RWPE1 (cell line): ENCODE measurements at places on chromosomes 5 and 9.

- DNase-seq: no peak
These were observed 419.4 kb downstream of the RAB3C start for GRCh38 chr5:59002162-59002825.

DNA sequence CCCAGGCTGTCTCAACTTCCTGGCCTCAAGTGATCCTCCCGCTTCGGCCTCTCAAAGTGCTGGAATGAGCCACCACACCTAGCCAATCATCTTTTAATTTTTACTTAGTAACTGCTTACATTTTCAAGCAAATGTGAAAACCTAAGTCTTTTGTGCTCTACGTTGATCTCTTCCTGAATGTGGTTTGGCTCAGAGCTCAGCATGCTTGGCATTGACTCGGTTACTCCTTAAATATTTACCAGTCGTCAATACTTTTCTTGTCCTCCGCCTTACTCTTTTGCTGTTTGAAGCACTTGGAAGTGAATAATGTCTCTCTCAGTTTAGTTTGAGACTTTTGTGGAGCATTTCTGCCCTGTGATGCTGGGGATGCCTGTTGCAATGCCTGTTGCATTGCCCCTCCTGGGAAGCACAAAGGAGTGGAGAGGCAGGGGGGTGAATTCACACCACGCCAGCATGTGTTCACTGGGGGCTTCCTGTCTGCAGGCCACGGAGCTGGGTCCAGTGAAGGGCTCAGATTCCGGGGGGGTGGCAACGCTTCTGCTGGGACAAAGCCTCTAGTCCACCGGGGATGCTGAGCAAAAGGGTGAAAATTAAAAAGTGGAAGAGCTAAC is 13.1 kb upstream of the TENT4A start:
- no peak for DNase-seq

- peak; percentile 87 for DNase-seq
These were observed 34.3 kb downstream of the EPB41L4B start for GRCh38 chr9:109286571-109286977.

DNA sequence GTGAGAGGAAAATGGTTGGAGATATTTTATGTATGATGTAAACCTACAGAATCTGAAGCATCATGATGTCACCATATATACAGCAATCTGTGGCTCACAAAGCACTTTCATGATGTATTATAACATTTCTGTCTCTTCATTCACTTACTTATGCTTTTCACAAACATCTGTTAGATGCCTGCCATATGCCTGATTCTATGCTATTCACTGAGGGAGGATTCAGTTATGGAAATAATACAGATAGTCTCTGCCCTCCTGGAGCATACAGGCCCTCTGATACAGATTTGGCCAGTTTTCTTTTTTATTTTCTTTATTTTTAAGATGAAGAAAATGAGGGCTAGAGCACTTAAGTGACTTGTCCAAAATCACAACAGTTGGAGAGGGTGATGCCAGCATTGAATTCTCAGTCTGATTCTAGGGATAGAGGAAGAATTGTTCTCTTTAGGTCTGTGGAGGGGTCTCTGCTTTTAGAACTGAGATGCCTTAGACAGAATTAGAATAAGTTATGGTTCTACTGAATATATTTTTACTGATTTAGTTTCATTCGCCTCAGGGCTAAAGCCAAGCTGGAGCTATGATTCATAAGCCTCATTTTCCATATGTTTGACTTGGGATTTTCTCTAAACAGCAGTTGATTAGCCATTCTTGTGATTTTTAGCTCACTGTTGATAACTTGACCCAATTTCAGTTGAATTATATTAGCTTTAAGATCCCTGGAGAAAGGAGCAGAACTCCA is 636.4 kb downstream of the PRELID2 start:
- DNase-seq: no peak

- no peak for DNase-seq
These were observed 537.1 kb upstream of the CDH18 start for GRCh38 chr5:20524991-20525529.

DNA sequence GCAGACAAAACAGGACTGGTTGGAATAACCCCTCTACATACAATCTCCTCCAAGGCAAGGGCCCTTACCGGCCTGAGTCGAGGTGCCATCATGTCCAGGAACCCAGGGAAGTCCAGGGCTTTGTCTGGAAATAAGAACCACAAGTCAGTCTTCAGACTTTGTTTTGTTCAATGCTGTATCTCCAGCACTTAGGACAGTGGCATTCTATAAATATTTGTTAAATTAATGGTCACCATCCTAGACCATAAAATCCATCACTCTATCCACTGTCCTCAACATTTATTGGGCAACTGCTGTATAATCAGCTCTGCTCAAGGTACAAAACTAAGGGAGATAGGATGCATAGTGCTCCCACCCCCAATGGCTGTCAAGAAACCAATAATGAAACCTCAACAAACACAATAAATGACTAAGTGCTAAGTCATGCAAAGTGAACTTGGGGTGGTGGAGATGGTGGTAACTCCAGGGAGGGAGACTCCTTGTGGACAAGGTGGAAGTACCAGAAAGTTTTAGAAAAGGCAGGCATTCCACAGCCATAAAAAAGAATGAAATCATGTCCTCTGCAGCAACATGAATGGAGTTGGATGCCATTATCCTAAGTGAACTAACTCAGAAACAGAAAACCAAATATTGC is 5.0 kb downstream of the RELL2 start:
- DNase-seq: peak; percentile 93
